ENCODE measurements at places on chromosomes 4 and X.
A peak's percentile ranks its signal among the peaks of the same experiment; 100 is the strongest.

- no peak for DNase-seq
These were observed 74.0 kb upstream of the BCOR start for GRCh38 chrX:40171513-40172400.

- DNase-seq: no peak
These were observed 689 bp upstream of the TMA16 start for GRCh38 chr4:163493643-163494359.

- DNase-seq: no peak
These were observed 85.1 kb upstream of the CTSO start for GRCh38 chr4:156038772-156039171.

DNA sequence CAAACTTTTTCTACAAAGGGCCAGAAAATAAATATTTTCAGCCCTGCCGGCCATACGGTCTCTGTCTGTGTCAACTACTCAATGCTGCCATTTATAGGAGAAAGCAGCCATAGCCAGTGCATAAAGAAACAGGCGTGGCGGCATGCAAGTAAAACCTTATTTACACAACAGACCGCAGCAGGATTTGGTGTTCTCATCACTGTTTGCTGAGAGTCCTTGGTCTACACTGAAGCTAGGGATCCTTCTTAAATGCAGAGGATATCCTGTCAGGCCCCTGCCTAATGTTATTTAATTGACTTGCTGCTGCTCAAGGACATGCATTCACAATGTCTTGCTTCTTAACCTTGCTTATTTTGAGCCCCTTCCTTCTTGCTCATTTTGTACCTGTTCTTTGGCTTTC, 54.7 kb downstream of the CPE start:
- DNase-seq: no peak

DNA sequence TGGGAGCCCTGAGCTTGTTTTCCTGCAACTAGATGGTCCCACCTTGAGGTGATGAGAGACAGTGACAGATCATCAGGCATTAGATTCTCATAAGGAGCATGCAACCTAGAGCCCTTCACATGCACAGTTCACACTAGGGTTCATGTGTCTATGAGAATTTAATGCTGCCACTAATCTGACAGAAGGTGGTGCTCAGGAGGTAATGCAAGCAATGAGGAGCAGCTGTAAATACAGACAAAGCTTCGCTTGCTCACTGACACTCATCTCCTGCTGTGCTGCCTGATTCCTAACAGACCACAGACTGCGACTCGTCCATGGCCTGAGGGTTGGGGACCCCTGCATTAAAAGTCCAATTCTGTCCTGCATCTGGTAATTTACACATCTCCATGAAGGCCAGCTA, 141.6 kb downstream of the KCNIP4 start:
- no peak for DNase-seq

DNA sequence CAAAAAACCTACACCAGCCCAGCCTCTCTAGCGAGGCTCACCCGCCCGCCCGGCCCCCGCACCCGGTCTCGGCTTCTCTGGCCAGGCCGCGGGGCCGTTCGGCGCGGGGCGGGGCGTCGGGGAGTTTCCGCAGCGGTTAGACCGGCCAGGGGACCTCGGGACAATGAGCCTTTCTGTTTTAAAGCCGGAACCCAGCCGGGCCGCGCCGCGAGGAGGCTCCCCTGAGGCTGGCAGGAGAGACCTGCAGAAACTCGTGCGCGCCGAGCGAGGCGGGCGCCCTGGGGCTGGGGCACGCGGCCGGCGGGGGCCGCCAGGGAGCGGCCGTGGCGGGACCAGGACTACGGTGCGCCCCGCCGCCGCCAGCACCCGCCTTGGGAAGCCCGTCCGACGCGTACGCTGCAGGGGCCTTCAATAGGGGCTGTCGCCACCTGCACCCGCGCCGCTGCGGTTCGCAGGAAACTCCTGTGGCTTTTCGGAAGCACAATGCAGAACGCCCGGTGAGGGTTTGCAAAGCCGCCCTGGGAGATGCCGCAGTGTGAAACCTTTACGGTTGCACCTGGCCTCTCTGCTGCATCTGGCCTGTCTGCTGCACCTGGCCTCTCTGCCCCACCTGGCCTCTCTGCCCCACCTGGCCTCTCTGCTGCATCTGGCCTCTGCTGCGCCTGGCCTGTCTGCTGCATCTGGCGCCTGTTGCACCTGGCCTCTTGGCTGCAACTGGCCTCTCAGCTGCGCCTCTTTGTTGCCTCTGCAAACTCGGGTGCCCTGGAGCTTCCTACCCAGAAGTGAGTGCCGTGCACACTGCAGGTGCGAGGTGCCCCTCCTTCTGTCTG, 63.9 kb downstream of the TRAPPC11 start:
- no peak for DNase-seq

GRCh38 chr4:99816545-99817308, at the start of gene DAPP1:
TSS of gene DAPP1 (plus strand) at chr4:99816827. CDS start at chr4:99816914, 87 bp downstream.
- peak; percentile 79 for DNase-seq

- no peak for DNase-seq
These were observed 106.7 kb downstream of the CORIN start for GRCh38 chr4:47731182-47731581.

DNA sequence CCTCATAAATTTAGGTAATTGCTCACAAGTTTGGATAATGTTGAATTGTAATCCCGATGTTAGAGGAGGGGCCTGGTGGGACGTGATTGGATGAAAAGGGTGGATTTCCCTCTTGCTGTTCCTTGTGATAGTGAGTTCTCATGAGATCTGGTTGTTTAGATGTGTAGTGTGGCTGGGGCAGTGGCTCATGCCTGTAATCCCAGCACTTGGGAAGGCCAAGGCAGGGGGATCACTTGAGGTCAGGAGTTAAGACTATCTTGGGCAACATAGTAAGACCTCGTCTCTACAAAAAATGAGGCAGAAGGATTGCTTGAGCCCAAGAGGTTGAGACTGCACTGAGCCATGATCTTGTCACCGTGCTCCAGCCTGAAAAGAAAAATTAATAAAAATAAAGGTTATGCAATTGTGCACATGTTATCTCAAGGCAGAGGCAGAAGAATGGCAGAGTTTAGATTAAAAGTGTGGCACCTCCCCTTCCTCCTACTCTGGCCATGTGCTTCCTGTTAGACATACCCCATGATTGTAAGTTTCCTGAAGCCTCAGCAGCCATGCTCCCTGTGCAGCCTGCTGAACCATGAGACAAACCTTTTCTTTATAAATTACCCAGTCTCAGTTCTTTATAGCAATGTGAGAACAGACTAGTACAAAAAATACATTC, 36.5 kb downstream of the ERVMER34-1 start:
- DNase-seq: no peak

- no peak for DNase-seq
These were observed 93.3 kb downstream of the PRDM5 start for GRCh38 chr4:120829113-120829831.

DNA sequence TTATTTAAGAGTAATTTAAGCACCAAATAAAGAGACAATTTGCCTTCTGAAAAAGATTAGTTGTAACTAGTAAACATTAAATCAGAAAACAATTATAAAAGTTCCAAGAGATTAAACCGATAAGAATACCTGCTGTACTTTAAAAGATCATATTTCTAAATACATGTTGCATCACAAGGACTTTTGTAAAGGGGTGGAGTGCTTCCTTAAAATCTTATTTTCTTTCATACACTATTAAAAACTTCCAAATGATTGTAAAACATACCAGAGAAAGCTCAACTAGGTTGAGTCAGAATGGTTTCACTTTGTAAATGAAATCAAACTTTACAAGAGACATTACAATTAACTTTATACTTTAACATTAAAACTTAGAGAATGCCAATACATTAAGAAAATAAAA, 41.8 kb downstream of the ACSL4 start:
- DNase-seq: no peak

DNA sequence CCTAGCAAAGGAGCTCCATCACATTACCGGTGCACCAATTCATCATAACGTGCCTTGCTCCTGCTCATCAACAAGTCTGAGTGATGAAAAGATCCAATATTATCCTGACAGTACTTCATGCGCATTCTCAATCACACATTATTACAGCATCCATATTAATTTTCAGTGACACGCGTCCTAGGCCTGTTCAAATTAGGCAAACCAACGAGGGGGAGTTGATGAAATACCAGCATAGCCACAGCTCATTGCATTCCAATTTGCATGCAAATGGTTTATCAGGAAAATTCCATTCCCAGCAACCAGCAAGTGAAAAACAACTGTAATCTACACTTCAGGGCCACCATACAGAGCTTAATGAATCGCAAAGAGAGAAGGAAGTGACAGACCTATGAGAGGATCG, 236.9 kb downstream of the DCLK2 start:
- no peak for DNase-seq

GRCh38 chr4:25112995-25113380, 47.3 kb downstream of the SEPSECS start:
- no peak for DNase-seq

DNA sequence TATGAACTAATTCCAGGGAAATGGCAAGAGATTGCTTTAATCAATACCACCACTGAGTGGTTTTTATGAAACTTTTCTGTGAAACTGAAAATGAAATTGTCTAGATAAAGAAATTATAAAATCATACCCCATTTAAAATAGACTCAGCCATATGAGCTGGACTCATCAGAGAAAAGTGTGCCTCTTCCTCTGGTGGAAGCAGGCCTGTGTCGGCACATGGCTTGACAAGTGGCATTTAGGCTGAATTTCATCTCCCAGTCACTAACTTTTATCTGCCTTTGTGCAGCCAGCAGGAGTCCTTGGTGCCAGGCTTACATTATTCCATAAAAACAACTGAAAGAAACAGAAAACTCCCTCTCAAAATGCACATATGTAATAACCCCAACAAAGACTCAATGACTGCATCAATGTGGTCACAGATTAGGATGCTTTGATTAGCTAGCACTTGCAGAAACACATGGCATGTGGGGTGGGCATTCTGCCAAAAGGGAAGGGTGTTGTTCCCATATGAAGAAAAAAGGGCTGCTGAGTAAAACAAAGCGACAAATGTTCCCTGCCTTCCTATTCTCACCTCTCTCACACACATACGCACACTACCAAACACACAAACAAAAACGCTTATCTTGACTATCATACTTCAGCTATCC, 232.3 kb downstream of the PABPC4L start:
- no peak for DNase-seq

GRCh38 chr4:136302566-136302965, 1229.7 kb downstream of the PCDH18 start:
- no peak for DNase-seq

- no peak for DNase-seq
These were observed 1840.1 kb downstream of the PCDH7 start for GRCh38 chr4:32560306-32560705.

DNA sequence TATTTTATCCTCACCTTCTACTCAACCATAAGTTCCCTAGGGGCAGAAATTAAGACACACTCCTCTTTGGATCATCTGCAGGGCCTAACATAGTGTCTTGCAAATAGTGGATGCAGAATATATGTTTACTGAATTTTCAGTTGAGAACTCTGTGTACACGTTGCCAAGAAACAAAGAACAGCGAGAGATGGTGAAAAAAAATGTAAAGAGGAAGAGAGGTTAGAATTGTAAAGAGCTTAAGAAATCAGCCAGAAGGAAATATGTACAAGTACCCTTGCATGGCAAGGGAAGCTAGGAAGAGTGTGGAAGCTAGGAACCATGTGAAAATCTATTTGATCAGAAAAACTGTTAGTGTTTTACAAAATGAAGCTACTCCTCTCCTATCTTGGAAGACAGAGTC, 431.0 kb downstream of the SMARCA1 start:
- DNase-seq: no peak

DNA sequence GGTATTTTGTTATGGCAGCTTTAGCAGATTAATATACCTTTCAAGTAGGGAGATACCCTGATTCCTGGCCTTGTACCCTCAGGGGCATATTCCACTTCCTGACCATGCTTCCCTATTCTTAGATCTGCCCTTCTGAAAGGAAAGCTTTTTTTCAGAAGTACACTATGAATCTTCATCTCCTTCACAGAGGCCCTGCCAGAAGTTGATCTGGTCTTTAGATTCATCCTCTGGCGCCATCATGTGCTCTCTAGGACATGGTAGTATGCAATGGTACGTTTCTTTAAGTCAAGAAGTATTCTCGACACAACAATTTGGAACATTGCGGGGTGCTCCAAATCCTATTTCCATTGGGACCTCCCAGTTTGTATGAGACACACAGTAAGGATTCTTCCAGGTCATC, 39.6 kb upstream of the DIPK2B start:
- DNase-seq: no peak

DNA sequence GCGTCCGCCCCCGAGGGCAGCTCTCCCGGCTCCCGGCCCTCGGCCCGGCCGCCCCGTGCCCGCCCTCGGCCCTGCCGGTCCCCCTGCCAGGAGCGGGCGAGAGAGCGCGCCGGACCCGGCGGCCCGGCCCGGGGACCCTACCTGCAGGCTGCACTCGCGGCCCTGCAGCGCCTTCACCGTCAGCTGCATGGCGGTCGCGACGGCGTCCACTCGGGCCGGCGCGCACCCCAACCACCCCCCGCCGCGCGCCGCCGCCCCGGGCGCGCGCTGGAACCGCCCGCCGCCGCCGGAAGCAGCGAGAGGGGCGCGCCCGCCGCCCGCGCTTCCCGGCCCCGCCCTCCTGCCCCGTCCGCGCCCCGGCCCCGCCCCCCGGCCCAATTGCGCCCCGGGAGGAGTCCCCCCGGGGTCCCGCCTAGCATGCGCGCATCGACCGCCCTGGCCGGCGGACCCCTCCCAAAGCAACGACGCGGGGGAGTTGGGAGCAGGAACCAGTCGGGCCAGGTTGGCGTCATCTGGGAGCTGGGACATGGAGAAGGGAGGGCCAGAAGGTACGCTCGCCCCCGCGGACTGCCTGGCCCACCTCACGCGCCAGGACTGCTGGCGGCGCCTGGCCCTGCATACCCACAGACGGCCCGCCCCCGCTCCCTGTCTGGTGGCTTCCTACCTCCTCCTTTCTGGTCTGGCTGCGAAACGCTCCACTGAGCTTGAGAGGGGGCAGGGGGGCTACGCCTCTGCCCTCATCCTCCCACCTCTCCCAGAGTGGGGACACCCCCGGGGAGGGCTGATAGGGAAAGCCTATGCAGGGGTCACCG, at the start of gene UBL4A:
Gene UBL4A, minus strand, starts transcription at position 220 of the 812 bp plus-strand sequence. Its CDS starts 31 bp downstream, at position 189.
- DNase-seq: peak; percentile 39

Measured in stimulated activated CD8-positive, alpha-beta memory T cell treated with anti-CD3 and anti-CD28 coated beads, Interleukin-7, amount 100 ng/mL, for 48 hours (primary cell).